ENCODE measurements at places on chromosomes 12 and 14.

- DNase-seq, result no peak
Measured at GRCh38 chr14:54928216-54928615, 25.6 kb upstream of the GCH1 start.

- no peak for DNase-seq
Measured at GRCh38 chr12:46124132-46124847, 133.9 kb upstream of the SCAF11 start.

GRCh38 chr12:128418944-128419343 is 152.0 kb downstream of the TMEM132C start:
- no peak for DNase-seq

DNA sequence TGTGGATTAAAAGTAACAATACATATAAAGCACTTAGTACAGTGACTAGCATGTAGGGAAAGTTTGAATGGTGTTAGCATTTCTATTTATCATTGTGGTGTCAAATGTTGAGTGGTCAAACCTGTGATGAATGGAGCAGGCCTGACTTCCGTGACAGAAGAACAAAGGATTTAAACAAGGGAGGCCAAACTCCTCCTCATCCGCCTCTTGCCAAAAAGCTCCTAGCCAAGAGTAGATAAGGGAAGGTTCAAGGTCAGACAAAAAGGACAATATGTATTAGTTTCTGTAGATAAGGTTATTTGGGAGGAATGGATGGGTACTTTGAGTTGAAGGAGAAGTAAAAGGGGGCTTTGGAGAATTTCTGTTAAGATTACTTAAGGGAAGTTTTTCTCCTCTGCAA is 6.5 kb downstream of the RNASE7 start:
- DNase-seq, result no peak

DNA sequence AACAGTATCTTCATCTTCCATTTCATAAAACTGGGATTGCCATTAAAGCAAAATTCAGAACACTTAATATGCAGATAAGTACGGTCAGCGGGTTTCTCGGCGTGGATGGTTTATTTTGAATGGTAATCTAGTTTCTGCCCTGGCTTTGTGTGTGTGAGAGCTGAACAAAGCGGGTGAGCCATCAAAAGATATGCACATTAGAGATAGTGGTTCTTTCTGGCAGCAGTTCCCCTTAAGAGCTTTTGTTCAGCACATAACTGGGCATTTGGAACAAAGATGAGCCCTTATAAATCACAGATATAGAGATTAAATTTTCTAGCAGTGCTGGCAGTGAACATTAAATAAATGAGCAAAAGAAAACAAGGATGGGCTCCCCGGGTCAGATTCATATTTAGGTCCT is 207.5 kb downstream of the CALM1 start:
- no peak for DNase-seq

GRCh38 chr14:61839507-61839906 is 77.3 kb downstream of the SNAPC1 start:
- DNase-seq, result no peak

- DNase-seq, result no peak
Measured at GRCh38 chr12:11730299-11731041, 81.0 kb downstream of the ETV6 start.

GRCh38 chr12:133235401-133236112 is at the start of gene ANHX:
ANHX (minus strand) TSS chr12:133235877; CDS start chr12:133234356, 1,521 bp downstream.
- no peak for DNase-seq

- no peak for DNase-seq
Measured at GRCh38 chr12:104888481-104888880, 69.6 kb downstream of the SLC41A2 start.

DNA sequence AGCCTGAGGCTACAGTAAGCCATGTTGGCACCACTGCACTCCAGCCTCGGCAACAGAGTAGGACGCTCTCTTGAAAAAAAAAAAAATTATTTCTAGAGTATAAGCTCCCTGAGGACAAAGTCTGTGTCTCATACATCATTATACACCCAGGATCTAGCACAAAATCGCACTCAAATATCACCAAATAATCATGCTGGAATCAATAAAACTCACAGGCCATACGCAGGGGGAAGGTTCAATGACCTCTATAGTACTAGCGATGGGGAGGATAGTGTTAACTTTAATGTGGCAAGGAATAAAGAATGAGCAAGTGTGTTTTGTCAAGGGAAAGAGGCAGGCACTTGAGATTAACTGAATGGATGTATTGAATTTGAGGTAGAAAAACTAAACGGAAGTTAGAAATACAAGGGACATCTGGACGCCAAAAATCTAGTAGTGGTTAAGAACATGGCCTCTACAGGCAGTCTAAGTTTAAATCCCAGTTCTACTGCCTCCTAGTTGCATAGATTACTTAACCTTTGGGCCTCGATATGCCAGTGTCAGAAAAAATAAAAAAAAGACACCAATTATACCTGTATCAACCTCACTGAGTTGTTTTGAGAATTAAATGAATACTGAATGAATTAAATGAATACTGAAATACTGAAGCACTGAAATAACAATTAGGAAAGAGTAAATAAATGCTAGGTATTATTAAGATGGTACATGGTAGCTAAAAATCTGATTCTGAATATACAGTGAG is 4.4 kb upstream of the AP4S1 start:
- DNase-seq, result no peak

DNA sequence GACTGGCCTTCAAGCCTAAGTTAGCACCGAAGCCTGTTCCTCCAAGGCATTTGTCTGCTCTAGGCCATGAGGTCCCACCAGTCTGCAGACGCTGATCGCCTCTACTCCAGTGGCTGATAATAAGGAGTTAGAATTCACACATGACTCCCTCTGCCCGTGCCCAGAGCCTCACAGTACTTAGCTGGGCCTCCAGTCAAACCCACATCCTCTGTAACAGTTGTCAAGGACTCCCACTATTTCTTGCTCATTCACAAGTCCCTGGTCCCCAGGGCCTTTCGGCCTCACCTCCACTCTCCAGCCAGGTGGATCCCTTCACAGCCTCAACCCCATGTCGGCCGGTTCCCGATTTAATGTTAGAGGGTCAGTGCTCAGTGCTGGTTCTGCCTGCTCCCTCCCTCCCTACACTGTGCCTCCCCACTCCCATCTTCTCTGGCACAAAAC is 6.3 kb upstream of the KRT5 start:
- no peak for DNase-seq

DNA sequence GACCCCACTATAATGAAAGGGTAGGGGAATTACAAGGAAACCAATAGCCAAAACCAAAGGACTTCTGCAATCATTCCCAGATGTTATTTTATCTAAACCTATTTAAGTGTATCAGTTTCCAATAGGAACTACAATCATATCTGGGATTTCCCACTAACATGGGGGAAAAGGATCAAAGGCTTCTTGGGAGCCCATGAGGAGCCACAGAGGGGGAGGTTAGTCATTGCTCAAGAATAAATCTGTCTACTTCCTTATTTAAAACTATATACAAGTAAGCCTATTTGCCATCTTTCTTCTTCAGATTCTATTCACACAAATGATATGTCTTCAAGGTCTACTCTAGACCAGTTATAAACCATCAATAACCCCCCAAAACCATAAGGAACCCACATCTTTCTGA is 33.1 kb downstream of the FGD6 start:
- no peak for DNase-seq

- no peak for DNase-seq
Measured at GRCh38 chr12:57739387-57739786, 845 bp upstream of the AGAP2 start.

DNA sequence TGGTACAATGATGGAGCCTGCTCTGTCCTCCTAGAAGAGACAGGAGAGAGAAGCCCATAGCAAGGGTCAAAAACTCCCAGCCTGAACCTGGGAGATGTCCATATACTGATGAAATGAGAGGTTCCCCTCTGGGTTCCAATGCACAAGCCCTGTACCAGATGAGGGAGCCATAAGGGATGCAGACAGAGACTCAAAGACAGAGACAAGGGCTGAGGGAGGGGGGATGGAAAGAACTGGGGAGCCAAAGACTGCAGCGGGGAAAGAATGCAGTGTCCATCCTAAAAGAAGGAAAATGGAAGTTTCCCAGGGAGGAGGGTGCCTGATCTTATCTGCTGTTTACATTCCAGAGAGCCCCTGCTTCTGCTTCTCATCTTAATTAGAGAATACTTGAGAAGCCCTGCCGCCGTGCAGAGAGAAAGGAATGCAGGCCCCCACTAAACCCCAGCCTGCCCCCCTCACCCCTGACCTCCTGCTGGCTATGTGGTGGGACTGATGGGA is 27.7 kb downstream of the KRT18 start:
- no peak for DNase-seq

DNA sequence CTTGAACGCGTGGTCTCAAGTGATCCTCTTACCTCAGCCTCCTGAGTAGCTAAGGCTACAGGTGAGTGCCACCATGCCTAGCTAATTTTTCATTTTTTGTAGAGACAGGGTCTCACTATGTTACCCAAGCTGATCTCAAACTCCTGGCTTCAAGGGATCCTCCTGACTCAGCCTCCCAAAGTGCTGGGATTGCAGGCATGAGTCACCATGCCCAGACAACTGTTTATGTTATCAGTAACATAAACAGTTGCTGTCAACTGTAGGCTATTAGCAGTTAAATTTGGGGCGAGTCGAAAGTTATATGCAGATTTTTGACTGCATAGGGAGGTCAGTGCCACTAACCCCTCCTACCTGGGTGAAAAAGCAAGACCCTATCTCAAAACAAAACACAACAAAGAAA is 26.2 kb upstream of the LRRK2 start:
- DNase-seq, result no peak

DNA sequence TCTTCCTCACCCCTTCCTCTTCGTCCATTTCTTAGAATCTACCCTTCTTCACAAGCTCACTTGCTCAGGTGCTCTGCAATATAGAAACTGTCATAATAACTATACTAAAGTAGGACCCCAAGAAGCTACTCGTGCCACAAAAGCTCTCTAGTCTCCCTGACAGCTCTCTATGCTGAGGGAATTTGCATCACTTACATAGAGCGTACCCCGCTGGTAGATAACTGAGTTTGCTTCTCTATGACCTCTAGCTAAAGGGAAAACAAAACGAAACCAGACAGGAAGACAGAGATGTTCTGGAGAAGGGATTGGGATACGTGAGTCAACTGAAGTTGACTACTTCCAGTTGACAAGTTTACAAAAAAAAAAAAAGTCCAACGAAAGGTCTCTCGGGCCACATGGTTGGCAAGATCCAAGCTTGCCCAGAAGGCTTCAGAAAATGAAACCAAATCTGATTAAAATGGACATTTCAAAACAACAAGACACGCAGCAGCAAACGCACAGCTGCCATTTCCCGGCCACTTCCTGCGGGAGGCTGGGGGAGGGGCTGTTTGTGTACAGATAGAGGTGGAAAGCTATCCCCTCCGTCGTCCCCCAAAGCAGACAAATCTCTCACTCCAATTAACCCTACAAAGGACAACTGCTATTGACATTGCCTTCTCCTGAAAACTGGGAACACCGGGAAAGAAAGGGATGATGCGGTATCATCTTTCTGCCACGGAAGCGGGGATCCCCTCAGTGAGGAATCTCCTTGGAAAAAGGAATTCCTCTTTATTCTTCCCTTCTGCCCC is 1.3 kb downstream of the BAZ2A start:
- peak; percentile 34 for DNase-seq

GRCh38 chr14:54173802-54174201 is 217.2 kb upstream of the BMP4 start:
- DNase-seq, result no peak

DNA sequence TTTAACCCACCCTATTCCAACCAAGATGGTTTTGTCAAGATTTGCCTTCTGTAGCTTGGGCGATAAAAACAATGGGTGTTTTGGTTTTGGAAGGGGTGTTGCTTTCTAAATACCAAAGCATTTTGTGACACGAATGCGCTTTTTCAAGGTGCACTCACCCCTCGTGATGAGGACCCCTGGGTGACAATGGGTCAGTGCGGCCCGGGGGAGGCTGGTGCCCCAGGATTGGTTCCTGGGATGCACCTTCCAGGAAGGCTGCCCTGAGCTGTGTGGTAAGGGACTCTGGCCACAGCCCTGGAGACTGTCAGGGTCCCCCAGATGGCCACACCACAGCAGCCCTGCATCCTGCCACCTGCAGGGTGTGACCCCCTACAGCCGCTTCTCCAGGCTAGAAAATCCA is 180.6 kb upstream of the MYL2 start:
- no peak for DNase-seq

- DNase-seq, result peak; percentile 49
Measured at GRCh38 chr12:47757840-47758583, 668 bp downstream of the RAPGEF3 start.

DNA sequence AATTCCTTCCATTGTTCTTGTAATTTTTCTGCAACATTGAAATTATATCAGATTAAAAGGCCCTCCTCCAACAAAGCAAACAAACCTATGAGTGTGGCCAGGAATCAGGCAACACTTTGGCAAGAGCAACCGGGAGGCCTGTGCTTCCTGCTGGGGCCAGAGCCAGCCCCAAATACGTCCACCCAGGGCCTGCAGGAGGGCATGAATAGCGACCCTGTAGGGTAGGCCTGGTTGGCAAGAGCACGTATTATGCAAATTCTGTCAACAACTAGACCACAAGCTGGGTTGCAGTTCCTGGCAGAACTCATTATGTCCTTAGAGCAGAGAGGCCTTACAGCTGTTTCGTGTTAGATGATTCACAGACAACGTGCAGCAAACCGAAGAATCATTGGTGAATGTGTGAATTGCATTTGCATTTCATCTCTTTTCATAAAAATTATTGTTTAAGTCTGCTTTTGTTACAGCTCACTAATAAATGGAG is 26.9 kb upstream of the LGALS3 start:
- DNase-seq, result peak; percentile 48

GRCh38 chr12:87231818-87232217 is 797.4 kb downstream of the C12orf50 start:
- DNase-seq, result no peak

- DNase-seq, result no peak
Measured at GRCh38 chr12:26034371-26035142, 76.1 kb downstream of the RASSF8 start.

GRCh38 chr12:93377252-93378195 is at the start of gene NUDT4:
NUDT4 (plus strand) TSS chr12:93377925; CDS start chr12:93378323, 398 bp downstream.
- DNase-seq, result peak; percentile 89

DNA sequence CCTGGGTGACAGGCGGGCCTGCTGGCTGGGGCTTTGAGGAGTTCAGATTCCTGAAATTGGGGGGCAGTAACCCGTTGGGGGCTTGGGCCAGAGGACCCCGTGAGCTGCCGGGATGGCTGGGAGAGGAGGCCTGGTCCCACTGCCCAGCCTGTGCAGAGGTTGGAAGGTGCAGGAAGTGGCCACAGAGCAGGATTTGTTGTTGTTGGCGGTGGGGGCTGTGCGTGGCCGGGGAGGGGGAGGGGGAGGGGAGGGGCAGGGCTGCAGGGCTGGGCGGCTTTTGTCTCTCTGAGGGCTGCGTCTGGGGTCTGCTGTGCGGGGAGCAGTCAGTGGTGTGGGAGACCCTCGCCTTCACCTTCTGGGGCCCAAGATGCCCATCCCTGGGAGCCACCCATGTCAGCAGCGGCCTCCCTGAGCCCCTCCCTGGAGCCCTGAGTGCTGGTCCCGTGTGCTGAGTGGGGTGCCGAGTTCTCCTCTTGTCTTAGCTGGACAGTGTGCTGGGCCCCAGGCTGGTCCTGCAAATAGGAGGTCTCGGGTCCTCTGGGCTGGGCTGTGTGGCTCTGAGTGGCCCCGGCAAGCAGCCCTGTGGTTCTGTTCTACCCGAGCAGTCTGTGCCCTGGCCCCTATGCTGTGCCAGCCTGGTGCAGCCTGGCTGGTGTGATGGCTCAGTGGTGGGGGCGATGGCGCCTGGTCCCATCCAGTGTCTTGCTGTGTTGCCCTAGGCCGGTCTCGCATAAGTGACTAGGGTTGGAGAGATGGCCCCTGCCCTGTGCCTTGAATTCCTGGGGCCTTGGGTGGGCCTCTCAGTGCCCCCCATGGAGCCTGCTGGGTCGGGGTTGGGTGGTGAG is 10.3 kb downstream of the KIF26A start:
- DNase-seq, result no peak

GRCh38 chr12:27865421-27865820 is 85.4 kb upstream of the MANSC4 start:
- DNase-seq, result no peak

All from C1 segment of cervical spinal cord (tissue), 14 donors.